ENCODE measurements at places on chromosomes 13 and 19.
A peak's percentile ranks its signal among the peaks of the same experiment; 100 is the strongest.

DNA sequence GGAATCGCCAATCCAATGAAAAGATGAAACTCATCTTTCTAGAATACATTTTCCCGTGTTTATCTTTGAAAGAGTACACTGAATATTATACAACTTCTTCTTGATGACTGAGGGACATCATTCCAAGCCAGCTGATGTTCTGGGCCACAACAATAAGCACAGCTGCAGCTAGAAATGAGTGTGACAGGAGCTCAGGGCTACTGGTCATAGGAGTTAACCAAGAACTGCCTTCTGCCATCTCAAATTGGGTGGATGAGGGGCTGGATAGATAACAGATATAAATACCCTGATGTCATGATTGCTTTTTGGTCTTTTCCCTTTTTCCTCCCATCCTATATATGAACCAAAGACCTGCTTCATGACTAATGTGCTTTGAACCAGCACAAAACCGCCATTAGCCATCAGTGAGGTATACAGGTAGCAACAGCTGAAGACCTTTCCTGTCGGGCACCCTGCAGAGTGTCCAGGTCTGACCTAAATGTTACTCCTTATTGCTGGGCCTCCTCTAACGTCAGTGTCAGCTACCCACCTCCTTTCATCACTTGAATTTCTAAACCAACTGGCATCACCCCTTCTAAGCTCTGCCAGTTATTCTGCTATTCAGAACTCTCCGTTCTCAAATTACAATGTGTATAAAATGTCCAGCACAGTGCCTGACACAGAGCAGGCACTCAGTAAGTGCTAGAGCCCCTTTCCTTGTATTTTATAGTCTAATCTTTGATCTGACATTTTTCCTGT is 178.2 kb downstream of the ENOX1 start:
- no peak for DNase-seq

DNA sequence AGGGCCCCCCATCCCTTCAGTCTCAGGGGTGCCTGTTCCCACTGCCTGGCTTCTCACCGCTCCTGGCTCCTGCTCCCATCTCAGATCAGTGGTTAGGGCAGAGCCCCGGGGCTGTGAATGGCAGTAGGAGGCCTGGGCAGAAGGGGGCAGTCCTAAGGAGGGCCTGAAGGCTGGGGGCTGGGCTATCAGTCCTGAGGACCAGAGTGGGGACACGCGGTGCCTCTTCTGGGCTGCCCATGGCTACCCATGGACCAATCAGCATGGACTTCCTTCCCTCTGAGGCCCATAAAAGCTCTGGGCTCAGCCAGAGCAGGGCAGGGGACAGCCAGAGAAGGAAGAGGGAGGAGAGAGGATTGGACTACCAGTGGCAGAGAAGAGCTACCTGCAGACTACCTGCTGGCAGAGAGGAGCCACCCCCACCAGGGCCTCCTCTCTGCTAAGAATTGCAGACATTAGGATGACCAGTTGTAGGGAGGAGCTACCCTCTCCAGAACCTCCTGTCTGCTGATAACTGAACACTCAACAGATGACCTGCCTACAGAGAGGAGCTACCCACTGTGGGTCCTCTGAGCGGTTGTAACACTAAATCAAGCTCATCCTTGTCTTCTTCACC is 12.1 kb upstream of the UBE2S start:
- DNase-seq, result no peak

DNA sequence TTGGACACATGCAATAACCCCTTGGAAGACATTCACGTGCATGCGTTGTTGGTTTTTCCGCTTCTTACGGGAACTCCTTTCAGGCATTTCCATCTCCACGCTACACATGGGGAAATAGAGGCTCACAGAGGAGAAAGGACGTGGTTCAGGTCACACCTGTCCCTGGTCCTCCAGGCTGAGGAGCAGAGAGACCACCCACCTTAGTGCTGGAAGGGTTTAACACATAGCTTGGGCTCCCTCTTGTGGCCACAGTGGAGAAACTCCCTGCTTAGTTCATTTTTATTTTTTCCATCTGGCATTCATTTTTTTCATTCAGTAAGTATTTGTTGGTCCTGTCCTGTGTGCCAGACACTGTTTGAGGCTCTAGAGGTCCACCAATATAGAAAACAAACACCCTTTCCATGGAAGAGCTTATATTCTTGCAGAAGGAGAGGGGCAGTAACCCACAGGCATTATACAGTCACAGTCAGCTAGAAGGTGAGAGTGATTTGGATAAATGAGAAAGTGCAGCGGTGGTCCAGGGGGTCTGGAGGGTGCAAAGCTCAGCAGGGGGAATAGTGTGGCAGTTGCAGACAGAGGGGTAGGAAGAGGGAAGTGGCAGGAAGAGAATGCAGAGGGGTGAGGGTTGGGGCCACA is 24.2 kb upstream of the TTYH1 start:
- peak; percentile 51 for DNase-seq

DNA sequence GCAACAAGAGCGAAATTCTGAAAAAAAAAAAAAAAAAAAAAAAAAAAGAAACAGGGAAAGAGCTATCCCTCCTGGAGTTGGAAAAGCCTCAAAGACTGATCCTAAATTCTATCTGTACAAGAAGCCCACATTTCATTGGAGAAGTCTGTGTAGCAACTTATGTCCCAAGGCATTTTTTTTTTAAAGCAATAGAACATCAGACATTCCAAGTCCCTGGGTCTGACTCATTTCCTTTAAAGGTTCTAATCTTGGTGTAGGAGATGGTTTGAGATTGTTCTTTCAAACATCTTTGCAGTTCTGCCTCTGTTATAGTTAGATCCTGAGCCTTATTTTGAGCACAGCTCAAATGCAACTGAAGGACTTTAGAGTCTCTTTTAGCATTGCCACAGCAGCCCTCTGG is 706.5 kb upstream of the MIR17HG start:
- no peak for DNase-seq

DNA sequence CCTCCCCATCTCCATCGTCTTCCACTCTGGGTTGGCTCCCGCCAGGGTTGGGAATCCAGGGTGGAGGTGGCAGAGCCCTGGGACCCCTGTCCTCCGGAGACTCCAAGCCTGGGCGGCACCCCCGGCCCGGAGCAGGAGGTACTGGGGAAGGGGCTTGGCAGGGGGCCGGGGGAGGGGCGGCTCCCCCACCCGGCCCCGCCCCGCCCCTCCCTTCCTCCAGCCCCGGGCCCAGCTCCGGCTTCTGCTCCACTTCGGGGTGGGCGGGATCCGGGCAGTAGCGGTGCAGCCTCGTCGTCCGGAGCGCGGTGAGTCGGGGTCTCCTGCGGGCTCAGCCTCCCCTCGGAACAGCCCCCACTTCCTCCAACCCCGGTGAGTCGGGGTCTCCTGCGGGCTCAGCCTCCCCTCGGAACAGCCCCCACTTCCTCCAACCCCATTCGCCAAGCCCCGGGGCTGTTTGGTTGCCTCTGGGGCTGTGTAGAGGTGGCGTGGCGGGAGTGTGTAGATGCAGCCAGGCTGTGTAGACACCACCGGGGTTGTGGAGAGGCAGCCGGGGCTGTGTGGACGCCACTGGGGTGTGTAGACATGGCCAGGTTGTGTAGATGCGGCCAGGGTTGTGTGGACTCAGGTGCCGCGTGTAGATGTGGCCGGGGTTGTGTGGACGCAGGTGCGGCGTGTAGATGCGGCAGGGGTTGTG is at the start of gene TMPRSS9:
Gene TMPRSS9, plus strand, starts transcription at position 274 of the 694 bp plus-strand sequence. CDS start 29,521 bp downstream, outside the sequence.
- DNase-seq, result no peak

GRCh38 chr19:5054551-5055456 is 85.9 kb downstream of the KDM4B start:
- no peak for DNase-seq

DNA sequence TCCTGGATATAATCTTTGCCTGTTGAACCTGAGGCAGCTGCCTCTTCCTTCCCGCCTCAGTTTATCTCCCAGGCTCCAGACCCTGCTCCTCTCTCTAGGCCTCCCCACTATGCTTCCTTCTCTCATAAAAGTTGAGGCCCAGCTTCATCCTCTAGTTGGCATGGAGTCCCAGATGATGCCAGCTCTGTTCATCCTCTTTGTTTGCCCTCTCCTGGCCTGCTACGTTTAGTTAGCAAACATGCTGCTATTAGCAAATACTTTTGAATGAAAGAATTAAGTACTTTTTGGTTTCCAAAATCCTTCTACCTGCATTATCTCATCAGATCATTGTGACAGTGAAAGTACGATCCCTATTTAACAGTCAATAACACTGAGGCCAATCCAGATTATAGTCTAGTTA is 472.5 kb downstream of the COG6 start:
- DNase-seq, result no peak

DNA sequence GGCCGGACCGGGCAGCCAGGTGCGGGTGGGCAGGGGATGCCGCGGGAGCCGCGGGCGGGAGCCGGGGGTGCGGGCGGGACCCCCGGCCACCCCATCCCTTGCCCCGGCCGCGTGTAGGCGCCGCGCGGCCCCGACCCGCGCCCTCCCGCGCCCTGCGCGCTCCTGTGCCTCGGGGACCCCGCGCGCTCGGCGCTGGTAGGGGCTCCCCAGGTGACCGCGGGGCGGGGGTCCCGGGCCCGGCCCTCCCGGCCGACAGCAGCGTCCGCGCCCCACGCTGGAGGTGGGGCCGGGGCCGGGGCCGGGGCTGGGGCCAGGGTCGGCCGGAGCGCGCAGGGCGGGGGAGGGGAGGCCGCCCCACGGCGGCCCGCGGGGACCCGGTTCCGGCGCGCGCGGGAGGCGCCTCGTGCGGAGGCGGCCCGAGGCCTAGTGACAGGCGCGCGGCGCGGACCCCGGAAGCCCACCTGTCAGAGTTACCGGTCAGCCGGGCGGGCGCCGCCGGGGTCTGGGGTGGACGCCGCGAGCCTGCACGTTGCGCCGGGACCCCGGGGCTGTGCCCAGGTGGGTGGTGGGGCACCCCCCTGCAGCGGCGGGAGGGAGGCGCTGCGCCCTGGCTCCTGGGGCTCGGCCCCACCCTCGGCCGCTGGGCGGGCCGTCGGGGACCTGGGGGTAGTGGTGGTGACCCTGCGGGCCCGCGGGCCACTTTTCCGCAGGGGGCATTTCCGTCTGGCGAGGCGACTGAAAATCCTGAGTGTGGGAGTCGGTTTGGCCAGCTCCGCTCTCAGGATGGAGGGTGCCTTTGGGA is 518 bp downstream of the TFDP1 start:
- no peak for DNase-seq

DNA sequence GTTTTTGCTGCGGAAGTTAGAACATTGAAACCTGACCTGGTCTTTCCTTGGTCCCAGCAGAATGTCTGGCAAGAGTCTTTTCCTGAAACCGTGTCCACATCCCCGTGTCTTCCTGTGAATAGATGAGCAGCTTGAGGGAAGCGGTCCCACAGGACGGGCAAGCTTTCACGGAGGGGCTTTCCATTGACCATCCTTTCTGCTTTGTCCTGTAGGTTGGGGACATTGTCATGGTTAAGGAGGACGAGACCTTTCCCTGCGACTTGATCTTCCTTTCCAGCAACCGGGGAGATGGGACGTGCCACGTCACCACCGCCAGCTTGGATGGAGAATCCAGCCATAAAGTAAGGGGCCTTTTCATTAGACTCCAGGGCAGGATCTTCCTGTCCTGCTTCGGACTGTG is 126.0 kb downstream of the ATP11A start:
- DNase-seq, result no peak

DNA sequence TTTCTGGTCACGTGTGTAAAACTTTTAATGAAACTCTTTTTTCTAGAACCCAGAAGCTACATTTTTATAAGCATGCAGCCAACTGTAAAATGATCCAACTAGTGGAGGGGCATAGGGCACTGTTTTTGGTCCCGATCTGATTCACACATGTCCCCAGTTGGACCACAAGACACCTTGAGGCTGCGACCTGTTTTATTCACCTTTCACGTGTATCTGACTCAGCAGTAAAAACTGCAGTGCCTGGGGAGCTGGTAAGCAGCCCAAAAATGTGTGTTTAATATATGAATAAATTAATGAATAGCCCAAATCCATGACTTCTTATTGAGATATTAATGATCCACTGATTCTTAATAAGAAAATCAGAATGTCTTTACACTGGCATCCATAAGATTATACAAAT is 140.4 kb downstream of the COL4A1 start:
- DNase-seq, result no peak

GRCh38 chr13:106533101-106533942 is 2.1 kb downstream of the EFNB2 start:
- DNase-seq, result no peak

- DNase-seq, result no peak
These were observed 64.0 kb downstream of the MLLT1 start for GRCh38 chr19:6215701-6216235.

GRCh38 chr19:9061879-9062278 is 25.0 kb upstream of the OR1M1 start:
- no peak for DNase-seq

Data from stimulated activated CD8-positive, alpha-beta memory T cell treated with anti-CD3 and anti-CD28 coated beads, Interleukin-2, amount 100 ng/mL, for 1 hour (primary cell).